Umbilical cord (tissue), 2 donors: ENCODE measurements at places on chromosomes 7 and 10.
A peak's percentile ranks its signal among the peaks of the same experiment; 100 is the strongest.

DNA sequence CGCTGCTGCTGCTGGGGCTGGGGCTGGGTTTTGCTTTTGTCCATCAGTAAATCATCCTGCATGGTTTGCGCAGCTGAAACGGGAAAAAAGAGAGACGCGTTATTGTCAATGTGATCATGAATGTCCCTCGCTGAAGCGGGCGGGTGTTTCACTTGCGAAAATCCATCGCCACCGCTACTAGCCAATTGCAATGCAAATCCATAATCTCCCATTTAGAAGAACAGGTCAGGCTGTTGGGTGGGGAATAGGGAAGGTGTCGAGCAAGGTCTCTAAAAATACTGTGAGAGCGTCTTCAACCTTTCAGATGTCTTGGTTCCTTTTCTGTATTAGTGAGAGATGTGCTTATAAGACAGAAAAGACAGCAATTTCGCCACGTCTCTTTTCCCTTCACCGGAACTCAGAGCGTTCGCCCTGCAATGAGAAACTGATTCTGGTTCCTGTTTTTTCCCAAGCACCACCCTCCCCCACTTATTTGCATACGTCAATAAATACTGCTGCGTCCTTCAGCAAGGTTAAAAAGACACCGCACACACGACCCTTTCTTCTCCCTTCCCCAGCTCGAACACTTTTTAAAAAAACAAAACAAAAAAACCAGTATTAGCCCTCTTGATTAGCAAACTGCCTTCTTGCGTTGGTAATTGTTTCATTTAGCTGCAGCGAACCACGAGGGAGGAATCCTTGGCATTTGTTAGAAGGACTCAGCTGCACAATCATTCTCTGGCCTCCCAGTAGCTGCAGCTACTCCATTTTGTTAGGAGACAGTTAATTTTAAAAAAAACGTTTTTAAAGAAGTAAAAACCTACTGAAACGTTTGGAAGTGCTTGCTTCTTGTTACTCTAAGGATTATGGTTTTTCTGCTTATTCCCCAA is 50.4 kb downstream of the CPEB3 start:
- DNase-seq = peak; percentile 89

GRCh38 chr10:114821293-114821914 is at the start of gene FHIP2A:
FHIP2A (plus strand) TSS chr10:114821780; CDS start chr10:114822079, 299 bp downstream.
- DNase-seq = peak; percentile 86

GRCh38 chr7:155198901-155199845 is 98.5 kb upstream of the INSIG1 start:
- DNase-seq = no peak

DNA sequence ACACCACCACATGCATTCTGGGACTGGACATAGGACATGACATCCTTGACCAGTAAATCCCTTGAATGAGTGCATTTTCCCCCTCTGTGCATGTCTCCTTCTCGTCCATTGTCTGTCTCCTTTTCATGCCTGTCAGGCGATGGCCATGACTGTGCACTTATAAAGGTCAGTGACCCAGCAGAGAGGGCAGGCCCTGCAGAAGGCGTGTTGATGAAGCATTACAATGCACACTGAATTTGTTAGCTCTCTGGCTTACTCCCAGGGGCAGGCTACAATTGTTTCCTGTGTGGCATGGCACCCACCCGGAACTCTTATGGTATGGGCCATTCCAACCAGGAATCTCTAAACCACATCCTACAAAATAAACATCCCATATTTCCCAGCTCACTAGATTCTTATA is 71.1 kb downstream of the SAMD9 start:
- no peak for DNase-seq

GRCh38 chr7:101108961-101109360 is 17.9 kb upstream of the SERPINE1 start:
- no peak for DNase-seq

- DNase-seq = no peak
Measured at GRCh38 chr10:49767752-49768151, 5.6 kb upstream of the OGDHL start.

- no peak for DNase-seq
Measured at GRCh38 chr7:73839743-73840714, 2.3 kb downstream of the METTL27 start.

- peak; percentile 5 for DNase-seq
Measured at GRCh38 chr10:17923728-17924127, 28.0 kb upstream of the SLC39A12 start.

GRCh38 chr7:31939076-31939475 is 131.1 kb downstream of the PDE1C start:
- no peak for DNase-seq

- DNase-seq = no peak
Measured at GRCh38 chr7:2465928-2466327, 10.3 kb downstream of the GRIFIN start.

DNA sequence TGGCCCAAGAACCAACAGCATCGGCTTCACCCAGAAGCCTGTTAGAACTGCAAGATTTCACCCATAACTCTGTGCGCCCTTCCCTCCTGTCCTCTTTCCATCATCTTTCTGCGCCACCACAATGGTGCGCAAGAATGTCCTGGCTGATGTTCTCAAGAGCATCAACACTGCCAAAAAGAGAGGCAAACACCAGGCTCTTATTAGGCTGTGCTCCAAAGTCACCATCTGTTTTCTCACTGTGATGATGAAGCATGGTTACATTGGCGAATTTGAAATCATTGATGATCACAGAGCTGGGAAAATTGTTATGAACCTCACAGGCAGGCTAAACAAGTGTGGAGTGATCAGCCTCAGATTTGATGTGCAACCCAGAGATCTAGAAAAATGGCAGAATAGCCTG is 115.2 kb upstream of the FGFR2 start:
- DNase-seq = no peak

DNA sequence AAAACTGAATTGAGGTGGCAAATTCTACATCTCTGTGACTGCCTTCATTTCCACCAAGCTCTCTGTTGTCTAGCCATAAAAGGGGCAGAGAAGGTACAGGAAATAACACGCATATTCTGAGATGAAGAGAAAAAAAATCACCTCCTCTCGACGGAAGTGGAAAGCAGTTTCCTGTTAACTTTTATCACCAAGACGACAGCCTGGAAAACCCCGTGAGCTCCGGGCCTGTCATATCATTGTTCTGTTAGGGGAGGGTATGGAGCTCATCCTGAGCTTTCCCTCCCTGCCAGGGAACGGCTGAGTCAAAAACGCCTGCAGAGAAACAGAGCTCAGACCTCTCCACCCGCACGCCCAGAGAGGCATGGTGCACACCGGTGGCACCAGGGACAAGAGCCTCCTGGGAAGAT is 200.3 kb downstream of the PRPF18 start:
- peak; percentile 38 for DNase-seq
